SW 1271 (cell line): ENCODE measurements at places on chromosomes 1 and 21.

- no peak for DNase-seq
These were observed 15.7 kb downstream of the POU3F1 start for GRCh38 chr1:38030596-38031512.

DNA sequence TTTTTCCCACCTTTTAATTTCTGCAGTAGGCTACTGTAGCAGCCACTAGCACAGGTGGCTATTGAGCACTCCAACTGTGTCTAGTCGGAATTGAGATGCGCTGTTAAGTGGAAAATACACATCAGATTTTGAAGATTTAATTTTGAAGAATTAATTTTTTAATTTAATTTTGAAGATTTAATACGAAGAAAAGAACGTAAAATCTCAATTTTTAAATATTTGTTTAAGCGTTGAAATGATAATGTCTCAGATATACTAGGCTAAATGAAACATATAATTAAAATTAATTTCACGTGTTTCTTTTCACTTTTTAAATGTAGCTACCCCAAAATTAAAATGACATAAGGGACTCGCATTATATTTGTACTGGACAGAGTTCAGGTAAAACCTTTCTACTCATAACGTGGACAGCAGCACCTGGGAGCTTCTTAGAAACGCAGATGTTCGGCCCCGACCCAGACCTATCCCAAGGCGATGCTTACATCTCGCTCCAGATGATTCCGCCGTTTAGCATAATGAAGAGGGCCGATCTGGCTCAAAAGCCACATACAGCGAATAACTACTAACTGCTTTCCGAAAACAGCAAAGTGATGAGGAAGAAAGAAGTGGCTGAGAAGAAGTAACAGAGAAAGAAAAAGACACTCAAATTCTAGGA, 717 bp downstream of the CRYZL1 start:
- no peak for DNase-seq

GRCh38 chr1:225409051-225409450, 18.8 kb downstream of the LBR start:
- no peak for DNase-seq

DNA sequence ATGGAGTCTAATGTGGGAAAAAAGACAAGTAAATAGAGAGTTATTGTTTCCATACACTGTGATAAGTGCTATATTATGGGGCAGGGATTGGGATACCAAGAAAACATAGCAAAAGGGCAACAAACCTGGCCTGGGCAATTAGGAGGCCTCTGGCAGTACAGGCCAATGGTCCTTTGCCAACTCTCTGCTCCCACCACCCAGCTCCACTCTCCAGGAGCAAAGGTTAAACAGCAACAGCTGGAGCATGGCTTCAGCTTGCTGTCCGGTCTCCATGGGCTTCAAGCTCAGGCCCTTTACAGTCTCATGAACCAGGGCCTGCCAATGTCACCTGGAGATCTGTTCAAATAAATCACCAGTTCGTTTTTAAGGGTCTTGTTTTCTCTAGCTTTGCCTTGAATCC, 37.2 kb upstream of the ARHGAP29 start:
- no peak for DNase-seq

DNA sequence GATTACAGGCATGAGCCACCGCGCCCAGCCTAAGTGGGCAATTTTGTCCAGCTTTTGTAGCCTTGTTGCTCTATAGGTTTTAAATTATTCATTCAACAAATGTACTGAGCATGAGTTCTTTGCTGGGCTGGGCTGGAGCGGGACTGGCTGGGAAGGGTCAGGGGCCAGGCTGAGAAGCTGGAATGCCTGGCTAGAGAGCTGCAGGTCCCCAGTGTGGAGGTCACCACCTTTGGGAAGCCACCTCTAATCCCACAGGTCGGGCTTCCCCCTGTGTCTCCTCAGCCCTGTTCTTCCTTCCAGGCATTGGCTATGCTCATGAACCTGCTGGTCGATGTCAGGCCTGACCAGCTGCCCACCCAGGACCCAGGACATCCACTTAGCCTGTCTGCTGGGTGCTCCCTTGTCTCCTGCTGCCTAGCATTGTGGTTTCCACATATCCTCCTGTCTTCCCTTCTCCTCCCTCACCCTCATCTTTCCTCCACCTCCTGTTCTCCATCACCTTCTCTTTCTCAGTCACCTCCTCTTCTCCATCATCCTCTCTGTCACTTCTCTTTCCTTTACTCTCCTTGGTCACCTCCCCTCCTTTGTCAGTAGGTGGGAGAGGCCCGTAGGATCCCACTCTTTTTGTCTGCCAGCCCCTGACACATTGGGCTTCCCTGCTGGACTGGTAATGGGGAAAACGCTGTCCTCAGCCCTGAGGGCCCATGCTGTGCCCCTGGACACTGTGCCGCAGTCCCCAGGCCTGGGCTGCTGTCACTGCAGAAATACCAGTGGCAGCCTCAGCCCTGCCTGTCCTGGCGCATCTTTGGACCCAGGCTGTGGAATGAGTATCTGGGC, 23.8 kb downstream of the SERINC2 start:
- DNase-seq, result no peak

DNA sequence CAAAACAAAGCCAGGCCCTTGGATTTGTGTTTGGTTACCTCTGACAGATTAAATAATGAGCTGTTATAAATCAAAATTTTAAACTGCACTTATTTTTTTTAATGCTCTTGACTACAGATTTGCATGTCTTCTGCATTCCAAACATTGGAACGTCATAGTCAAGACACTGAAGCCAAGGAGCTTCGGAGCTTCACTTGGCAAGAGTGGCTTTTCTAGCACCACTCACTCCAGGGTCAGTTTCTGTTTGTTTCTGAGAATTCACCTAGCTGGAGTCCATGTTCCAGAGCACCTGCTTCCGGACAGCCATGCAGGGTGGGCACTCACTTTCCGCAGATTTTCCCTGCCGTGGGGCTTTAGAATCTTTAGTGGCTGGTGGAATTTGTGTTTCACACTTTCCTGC, 202.9 kb downstream of the ZP4 start:
- no peak for DNase-seq

DNA sequence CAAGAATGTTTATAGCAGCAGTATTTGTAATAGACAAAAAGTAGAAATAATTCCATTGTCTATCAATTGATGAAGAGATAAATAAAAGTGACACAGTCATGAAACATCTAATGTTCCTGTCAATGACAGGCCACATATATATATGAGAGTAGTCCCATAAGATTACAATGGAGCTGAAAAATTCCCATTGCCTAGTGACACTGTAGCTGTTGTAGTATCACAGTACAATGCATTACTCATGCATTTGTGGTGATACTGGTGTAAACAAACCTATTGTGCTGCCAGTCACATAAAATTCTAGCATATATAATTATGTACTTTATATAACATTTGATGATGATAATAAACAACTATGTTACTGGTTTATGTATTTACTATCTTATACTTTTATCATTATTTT, 141.9 kb upstream of the LYPLAL1 start:
- DNase-seq, result no peak

- DNase-seq, result no peak
These were observed 55.2 kb downstream of the SLC9A1 start for GRCh38 chr1:27099587-27100334.

GRCh38 chr1:20992322-20993056, 184.2 kb downstream of the EIF4G3 start:
- DNase-seq, result no peak

DNA sequence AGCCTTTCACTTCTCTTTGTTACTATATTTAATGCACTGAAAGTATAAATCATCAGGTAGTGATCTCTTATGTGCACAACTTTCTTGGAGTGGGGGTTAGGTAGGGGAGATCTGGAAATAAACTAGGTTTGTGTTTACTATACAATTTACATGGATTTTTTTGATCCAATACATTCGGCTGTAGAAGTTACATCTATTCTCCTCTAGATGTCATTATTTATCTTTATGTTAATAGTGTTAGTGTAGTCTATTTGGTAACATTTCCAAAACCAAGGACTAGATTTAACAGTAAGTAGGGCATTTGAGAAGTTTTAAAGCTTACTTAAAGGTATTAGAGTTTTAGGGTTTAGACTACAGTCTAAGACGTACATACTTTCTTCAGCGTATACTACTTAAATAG, 5.4 kb downstream of the VPS45 start:
- DNase-seq, result peak; percentile 37

DNA sequence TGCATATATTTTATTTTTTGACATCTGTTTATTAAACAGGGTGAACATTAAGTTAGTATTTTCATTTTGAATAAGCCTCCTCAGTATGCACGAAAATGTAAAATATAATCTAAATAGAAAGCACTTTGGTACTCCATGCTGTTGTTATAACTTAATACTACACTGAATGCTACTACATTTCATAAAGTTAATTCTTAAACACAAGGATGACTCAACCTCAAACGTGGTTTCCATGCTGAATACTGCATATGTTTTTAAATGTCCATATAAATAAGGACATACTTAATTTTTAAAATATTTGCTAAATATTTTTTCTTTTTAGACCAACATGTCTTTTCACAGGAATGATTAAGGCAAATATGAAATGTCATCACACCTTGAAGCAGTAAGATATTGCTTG, 83.9 kb downstream of the USP24 start:
- DNase-seq, result no peak

GRCh38 chr1:11874258-11874562, 15.5 kb upstream of the NPPB start:
- no peak for DNase-seq

- DNase-seq, result no peak
These were observed 155.5 kb downstream of the KCNH1 start for GRCh38 chr1:210978316-210978973.

- no peak for DNase-seq
These were observed 857 bp downstream of the FAM3B start for GRCh38 chr21:41317458-41317857.
